ENCODE measurements at places on chromosomes 5 and 9.

DNA sequence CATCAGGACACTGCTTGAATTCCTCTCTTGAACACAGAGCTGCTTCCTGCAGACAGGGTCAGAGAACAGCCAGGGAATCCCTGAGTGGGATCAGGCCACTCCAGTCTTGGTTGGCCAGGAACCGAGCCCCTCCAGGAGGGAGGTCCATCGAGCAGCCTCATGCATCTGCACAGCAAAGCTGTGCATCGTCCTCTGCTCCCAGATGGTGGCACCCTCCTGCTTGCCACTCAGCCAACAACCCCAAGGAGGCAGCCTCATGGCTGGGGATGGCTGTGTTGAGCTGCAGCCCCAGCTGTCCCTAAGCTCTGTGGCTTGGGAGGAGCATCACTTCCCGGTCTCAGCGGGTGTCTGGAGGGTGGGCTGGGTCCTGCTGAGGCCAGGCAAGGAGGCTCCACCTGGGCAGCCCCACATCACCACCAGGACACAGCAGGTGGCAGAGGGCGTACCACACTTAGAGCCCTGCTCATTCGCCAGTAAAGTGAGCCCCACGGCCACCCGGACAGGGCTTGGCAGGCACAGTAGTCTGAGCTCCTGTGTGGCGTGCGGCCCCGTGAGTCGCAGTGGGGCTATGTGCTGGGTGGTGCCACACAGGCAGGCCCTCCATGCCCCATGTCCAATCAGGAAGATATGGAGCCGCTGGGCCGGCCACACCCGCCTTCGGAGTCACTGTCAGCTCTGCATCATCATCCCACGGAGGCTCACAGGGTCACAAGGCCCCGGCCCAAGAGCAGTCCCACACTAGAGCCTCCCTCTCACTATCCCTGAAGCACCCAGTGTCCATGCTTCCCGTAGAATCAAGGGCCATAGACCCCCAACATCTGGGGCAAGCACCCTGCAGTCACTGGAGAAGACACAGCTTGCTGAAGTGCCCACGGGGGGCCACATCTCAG, 11.9 kb downstream of the LPCAT1 start:
- DNase-seq = no peak

GRCh38 chr5:73691302-73692080, 65.5 kb downstream of the ARHGEF28 start:
- DNase-seq = no peak

DNA sequence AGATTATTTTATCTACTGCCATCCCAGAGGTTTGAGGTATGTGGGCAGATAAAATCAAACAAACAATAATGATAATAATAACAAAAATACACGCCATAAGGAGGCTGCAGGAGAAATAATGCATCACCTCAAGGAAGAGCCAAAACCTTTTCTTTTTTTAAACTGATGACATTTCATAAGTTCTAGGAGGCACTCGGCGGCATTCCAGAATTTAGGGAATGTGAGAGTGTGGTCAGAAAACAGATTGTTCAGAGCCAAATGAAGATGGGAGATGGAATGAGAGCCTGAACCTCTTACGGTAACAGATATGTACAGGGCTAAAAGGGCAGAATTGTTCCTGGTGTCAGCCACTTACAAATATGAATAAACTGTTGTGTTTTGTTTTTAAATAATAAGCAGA, 615.0 kb upstream of the CHD1 start:
- no peak for DNase-seq

GRCh38 chr9:106218427-106218826, 524.1 kb downstream of the TMEM38B start:
- no peak for DNase-seq

GRCh38 chr9:105858006-105858690, 163.8 kb downstream of the TMEM38B start:
- DNase-seq = no peak

DNA sequence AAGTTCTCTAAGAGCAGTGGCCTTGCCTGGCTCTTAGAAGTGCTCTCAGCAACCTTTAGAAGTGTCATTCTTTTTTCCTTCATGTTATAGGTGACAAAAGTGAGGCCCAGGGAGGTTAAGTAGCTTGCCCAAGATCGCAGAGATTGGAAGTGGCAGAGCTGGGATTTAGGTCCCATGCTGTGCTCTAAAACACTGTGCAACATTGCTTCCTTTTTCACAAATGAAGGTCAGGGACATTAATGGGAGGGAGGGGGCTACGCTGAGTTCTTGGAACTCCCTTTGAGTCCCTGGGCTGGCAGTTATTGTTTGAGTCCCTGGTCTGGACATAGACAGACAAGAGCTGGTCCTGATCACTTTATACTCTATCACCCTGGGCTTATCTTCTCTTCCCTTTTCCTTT, 45.3 kb downstream of the PAM start:
- DNase-seq = no peak

GRCh38 chr5:96654209-96654608, 8.0 kb upstream of the CAST start:
- no peak for DNase-seq

DNA sequence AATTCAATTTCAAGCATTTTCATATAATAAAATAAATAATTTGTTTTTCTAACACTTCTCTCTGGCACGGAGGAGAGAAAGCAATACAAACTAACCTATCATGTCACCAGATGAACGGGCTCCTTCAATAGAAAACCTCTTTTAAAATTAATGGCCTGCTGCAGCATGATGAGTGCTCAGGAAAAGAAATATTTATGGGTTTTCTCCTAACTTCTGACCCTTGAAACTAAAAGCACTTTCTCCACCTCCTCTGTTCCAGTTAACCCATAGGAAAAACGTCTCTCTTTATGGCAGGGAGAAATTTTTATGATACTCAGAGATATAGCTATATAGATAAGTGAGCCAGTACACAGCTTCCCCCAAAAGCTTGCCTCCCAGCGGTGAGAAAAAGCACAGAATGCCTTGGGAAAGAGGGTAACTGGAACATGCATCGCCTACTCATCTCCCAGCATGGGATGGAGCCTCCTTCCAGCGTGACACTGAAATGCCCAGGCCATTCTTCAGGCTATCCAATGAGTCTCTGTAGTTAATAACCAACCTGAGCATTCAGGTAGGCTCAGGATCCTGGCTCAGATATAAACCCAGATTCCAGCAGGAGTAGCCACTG, 963.0 kb upstream of the DMAC1 start:
- no peak for DNase-seq

DNA sequence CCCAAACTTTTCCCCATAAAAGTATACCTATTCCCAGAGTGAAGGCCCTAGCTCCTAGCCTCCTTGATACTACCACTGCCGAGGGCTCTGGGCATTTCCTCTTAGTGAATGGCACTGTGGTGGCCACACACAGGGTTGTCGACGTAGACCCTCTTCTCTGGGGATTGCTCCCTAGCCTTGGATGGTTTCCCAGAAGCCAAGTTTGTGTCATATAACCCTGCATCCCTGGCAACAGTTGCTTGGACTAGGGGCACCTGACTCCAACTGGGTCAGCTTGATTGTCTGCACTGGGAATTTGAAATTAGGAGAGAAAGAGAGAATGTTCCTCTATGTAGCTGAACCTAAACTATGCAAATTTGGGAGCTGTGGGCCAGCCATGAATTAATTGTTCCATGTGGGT, 32.3 kb upstream of the KIF2A start:
- DNase-seq = no peak

DNA sequence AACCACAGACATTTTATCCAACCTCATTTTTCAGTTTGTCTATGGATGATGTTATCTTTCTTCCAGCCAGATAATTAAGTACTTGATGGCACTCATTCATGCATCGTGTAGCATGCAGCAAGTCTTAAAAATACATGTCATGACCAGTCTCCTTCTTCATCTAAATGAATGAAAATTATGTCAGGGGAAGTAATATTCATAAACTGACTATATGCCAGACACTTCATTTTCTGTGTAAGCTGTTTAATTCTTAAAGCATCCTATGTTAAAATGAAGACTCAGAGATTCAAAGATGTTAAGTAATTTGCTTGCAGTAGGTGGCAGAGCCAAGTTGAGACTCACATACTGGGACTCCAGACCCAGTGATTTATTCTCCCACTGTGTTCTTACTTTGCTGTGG, 181.7 kb upstream of the CD180 start:
- no peak for DNase-seq

DNA sequence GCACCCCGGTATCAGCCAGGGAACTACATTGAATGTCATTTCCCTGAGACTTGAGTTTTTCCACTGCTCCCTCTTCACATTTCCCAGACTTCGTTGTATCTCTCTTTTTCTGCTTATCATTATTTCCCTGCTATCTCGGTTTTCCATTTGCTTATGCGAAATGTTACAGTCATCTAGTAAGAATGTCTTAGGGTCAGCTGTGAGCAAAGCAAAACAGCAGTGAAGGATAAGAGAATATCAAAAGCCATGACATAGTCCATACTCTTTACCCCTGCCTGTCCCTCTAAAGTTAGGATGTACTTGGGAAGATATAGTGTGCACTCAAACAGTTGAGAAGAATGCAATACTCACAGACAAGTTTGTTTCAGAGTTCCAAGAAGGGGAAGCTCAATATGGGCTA, 88.7 kb downstream of the ITGA1 start:
- no peak for DNase-seq

GRCh38 chr9:91192381-91193086, 169.2 kb downstream of the AUH start:
- no peak for DNase-seq

DNA sequence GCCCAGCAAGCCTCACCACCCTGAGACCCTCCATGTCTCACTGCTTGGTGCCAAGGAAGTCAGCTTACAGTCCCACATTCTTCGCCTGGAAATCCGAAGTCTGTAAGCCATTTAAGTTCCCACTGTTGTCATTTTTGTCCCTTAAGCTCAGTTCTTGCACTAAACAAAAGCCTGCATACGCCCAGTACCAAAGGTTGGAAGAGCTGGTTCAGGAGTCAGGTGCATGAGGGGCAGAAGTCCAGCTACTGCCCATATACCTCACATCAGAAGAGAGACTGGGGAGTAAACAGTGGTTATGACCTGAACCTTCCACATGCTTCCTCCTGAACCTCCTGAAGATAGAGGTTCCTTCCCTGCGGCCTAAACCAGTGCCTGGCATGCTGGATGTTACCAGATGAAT, 146.0 kb downstream of the FRMD3 start:
- no peak for DNase-seq

GRCh38 chr5:124227914-124228313, 518.5 kb downstream of the ZNF608 start:
- no peak for DNase-seq

DNA sequence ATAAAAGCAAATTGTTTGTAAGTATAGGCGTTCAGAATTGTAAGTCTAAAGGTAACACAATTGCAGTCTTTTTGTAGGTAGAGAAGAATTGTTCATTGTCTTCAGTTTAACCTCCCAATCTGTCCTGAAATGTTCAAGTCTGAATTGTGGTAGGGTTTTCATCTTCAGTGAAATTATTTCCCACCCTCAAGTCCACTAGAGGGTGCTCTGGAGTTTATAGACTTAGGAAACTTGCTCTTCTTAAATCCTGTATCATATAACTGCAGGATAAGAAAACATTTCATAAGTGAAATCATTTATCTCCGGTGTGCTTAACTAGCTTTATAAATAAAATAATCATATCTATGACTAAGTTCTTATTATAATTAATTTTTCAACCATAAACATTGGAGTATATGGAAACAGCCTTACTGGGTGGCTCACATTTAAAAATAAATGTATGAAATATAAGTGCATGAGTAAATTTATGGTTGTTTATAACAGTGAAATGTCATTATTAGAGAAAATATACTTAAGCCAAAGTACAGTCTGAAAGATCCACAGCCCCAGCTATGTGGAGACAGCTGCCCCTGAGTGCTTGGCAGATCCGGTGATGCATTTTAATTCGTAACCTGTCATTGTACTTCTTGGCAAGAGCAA, 182.4 kb upstream of the OTULINL start:
- DNase-seq = no peak

DNA sequence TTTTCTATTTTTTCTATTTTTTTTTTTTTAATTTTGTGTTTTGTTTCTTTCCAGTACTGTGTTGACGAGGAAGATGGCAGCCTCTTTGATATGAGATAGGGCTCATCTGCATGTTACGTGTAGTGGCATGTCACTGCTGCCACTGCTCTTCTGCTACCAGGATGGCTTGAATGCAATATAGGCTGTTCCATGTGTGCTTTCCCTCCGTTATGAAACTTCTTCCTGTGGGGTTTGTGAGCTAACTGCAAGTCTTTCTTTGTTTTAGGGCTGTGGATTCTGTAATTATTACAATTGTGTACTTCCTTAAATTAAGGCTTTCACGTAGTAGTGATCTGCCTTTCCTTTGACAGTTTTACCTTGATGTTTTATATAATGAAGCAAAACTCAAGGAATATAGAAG, 184.6 kb downstream of the KDM4C start:
- no peak for DNase-seq

DNA sequence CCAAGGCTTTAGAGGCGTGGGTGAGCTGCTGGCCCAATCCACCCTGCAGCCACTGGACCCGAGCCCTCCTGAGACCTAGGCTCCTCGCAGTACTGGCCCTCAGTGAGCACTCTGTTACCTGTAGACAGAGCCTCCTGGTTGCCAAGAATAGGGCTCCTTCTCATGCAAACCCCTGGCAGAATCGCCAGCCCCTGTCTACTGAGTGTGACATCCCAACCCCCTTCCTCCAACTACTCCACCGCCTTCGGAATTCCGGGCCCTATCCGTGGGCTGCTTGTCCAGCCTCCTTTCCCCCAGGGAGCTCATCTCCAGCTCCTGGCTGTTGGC, 23.8 kb upstream of the COL5A1 start:
- no peak for DNase-seq

DNA sequence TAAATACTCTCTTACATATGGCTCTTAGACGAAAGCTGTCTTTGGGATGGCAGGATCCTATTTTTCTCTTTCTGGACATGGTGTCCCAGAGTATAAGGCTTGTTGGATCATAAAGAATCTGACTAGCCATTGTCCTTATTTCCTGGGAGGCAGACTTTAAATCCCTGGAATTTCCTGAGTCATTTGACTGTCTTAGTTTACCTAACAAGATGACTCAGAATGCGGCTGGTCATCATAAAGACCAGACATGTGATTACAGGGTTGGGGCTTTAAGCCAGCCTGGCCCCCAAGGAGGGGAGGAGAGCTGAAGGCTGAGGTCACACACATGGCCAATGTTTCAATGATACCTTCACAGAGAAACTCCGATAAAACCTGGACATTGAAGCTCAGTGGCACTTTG, 37.2 kb downstream of the FAM240B start:
- no peak for DNase-seq

- DNase-seq = no peak
Observed at GRCh38 chr5:6510132-6510531, 61.5 kb downstream of the UBE2QL1 start.

GRCh38 chr5:174991847-174992246, 267.5 kb downstream of the MSX2 start:
- DNase-seq = no peak

DNA sequence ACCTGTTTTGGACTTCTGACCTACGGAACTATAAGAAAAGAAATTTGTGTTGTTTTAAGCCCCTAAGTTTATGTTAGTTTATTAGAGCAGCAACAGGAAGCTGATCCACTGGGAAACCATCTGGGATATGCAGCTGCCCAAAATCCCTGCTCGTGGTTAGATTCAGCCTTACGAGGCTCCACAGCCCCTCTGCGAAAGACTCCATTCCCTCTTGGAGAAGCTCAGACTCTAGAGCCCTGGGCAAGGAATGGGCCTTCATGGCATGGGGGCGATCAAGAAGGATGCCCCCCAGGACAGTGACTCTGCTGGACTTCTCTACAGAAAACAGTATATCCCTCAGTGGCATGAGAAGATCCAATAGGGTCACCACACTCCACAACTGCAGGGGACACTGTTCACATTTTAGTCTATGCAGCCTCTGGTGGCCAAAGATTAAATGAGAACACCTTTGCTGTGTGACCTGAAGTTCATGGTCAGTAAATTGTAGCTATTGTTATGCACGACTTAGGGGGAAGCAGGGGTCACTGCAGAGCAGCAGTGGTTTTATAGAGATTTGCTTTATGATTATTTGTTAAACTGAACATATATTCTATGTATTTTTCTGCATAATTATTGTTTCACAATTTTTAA, 21.1 kb downstream of the IRF1 start:
- no peak for DNase-seq

Data from cortex of kidney (tissue), 1 donor.